CD8-positive, alpha-beta memory T cell (primary cell): ENCODE measurements at places on chromosomes 3 and 15.
A peak's percentile ranks its signal among the peaks of the same experiment; 100 is the strongest.

DNA sequence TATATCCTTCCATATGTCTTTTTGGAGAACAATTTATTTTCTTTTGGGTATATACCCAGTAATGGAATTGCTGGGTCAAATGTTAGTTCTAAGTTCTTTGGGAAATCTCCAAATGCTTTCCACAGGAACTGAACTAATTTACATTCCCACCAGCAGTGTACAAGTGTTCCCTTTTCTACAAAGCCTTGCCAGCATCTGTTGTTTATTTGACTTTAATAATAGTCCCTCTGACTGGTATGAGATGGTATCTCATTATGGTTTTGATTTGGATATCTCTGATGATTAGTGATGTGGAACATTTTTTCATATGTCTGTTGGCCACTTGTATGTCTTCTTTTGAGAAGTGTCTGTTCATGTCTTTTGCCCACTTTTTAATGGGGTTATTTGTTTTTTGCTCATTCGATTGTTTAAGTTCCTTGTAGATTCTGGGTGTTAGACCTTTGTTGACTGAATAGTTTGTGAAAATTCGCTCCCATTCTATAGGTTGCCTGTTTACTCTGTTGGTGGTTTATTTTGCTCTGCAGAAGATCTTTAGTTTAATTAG, 48.4 kb downstream of the TMEM45A start:
- no peak overlapping the region for H3K27ac ChIP-seq
- H3K36me3 ChIP-seq: no peaks in the 10 kb centered on the region
- H3K4me3 ChIP-seq: no peak overlapping the region

- H3K27me3 ChIP-seq: no peaks in the 10 kb centered on the region
- H3K36me3 ChIP-seq: peaks cover 26% of the 10 kb centered on the region
- H3K27ac ChIP-seq: no peak overlapping the region
- peaks cover 44% of the 10 kb centered on the region for H3K4me1 ChIP-seq
Measured at GRCh38 chr3:71709908-71710511, 15.2 kb downstream of the EIF4E3 start.

GRCh38 chr3:101848326-101848725, 988 bp upstream of the NFKBIZ start:
- peaks cover 21% of the 10 kb centered on the region for H3K4me1 ChIP-seq
- H3K36me3 ChIP-seq: peaks cover 18% of the 10 kb centered on the region
- no peak overlapping the region for H3K27ac ChIP-seq
- DNase-seq: no peak
- no peak overlapping the region for H3K4me3 ChIP-seq
- no peaks in the 10 kb centered on the region for H3K27me3 ChIP-seq

DNA sequence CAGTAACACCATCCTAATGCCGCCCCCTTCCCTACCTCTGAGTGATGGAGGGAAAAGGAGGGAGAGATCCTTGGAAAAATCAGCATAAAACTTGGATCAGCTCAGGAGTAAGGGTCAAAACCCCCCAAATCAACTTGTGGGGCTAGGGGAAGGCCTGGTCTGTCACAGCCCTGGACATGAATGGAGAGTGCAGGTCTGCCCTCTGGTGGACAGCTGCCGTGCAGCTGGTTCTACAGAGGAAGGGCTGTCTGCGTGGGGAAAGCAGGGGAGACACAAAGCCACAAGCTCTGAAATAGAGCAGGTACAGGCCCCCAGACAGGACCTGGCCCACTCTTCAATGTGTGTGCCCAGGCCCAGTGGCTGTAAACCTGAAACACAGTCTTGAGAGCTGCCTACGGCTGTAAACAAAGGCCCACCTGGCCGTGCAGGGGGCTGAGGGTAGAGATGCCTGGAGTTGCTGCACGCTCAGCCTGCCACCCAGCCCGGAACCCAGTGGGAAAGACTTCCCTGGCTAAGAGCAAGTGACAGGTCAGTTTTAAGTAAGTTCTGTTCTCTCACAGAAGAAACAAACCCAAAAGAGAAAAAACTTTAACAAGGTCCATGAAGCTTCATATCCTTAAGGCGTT, 16.4 kb downstream of the CLK3 start:
- peaks cover 57% of the 10 kb centered on the region for H3K36me3 ChIP-seq
- H3K27ac ChIP-seq: no peak overlapping the region
- H3K27me3 ChIP-seq: no peaks in the 10 kb centered on the region
- no peak overlapping the region for H3K4me3 ChIP-seq

- DNase-seq: no peak
- H3K27me3 ChIP-seq: no peaks in the 10 kb centered on the region
- H3K4me1 ChIP-seq: no peaks in the 10 kb centered on the region
- no peak overlapping the region for H3K4me3 ChIP-seq
Measured at GRCh38 chr3:124107104-124107890, 115.4 kb upstream of the ROPN1 start.

DNA sequence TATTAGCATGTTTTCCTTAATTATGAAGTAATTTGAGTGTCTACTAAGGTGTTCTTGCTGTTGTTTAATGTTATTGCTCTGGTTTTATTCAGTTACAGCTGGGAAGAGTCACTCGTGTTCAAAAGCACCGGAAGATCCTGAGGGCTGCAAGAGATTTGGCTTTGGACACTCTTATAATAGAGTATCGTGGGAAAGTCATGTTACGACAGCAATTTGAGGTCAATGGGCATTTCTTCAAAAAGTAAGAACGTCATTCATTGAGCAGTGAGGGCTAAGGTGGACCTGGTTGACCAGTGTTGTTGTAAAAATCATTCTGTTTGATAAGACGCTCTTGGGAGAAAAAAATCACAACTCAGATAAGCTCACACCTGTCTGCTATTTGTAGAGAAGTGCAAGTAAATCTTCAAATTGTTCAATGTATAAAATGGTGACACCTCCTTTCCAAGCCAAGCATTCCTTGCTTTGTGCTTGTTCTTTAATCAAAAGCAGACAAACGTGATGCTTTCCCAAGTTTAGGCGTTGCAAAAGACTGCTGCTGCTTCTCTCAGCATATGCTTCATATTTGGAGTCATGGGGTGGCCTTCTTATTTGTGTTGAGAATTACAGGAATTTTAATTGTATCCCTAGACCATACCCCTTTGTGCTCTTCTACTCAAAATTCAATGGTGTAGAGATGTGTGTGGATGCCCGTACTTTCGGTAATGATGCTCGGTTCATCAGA, 44.2 kb downstream of the SETD5 start:
- H3K27ac ChIP-seq: no peak overlapping the region
- H3K36me3 ChIP-seq: peaks cover 70% of the 10 kb centered on the region
- no peaks in the 10 kb centered on the region for H3K27me3 ChIP-seq
- no peak overlapping the region for H3K4me3 ChIP-seq
- no peaks in the 10 kb centered on the region for H3K4me1 ChIP-seq
- DNase-seq: no peak

DNA sequence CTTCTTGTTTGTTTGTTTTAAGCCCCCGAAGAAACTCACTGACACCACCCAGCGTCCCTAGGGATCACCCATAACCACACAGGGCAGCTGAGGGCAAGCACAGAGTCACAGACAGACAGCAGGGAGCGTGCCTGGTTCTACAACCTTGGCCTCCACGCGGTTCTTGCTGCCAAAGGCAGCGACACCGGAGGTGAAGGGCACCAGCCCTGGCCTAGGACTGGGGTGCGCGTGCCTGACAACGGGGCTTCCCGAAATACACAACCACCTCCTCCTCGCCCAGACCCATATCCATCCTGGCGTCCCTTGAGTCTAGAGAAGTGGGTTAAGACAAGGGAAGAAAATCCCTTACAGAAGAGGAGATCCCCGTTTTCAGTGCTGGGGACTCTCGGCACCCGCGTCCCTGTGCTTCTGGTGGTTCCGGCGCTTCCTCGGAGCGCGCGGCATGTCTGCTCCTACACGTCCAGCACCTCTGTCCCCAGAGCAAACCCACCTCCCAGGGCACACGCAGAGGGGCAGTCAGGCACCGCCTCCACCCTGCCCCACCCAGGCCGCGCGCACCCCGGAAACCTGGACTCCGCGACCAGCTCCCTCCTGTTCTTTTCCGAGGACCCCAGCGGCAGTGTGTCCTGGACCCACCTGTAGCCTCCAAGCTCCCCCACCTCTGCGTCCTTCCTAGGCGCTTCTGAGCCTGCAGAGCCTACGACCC, 911 bp downstream of the RFTN1 start:
- H3K4me1 ChIP-seq: peaks cover 80% of the 10 kb centered on the region
- H3K27ac ChIP-seq: peak overlapping the region; percentile 81
- peak overlapping the region; percentile 81 for H3K4me3 ChIP-seq
- H3K27me3 ChIP-seq: no peaks in the 10 kb centered on the region
- peak; percentile 55 for DNase-seq

DNA sequence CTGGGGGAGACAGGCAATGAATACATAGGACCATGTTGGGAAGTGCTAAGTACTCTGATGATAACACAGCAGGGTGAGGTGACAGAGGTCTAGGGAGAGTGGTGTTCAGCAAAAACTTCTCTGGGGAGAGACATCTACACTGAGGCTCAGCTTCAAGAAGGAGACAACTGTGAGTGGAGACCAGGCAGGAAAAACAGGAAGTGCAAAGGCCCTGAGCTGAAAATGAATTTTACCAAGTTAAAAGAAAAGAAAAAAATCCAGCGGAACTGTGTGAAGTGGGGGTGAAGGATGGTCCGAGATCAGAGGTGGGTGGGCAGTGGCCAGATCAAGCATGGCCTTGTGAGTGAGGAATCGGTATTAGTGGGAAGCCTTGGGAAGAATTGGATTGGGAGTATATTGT, 110.1 kb upstream of the CLSTN2 start:
- no peak overlapping the region for H3K4me3 ChIP-seq
- H3K27ac ChIP-seq: no peak overlapping the region
- no peaks in the 10 kb centered on the region for H3K36me3 ChIP-seq
- no peaks in the 10 kb centered on the region for H3K27me3 ChIP-seq

- H3K27me3 ChIP-seq: no peaks in the 10 kb centered on the region
- H3K36me3 ChIP-seq: no peaks in the 10 kb centered on the region
- no peaks in the 10 kb centered on the region for H3K4me1 ChIP-seq
Measured at GRCh38 chr3:2106438-2106837, 7.8 kb downstream of the CNTN4 start.

DNA sequence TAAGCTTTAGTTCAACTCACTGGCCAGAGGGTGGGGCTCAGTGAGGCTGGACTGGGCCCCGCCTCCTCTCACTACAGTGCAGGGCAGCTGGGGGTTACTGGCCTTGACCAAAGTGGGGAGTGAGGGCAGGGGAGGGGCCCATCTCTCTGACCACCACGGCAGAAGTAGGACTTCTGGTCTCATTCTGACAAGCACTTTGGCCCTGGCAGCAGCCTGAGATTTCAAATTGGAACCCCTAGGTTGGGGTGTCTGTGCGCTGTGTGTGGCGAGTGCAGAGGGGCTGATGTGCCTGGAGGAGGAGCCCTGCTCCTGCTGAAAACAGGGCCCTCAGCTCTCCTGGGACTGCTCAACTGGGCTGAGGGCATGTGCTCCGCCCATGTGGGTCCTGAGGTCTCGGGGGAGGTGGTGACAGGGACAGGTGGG, 60.3 kb upstream of the RPL32 start:
- no peaks in the 10 kb centered on the region for H3K27me3 ChIP-seq
- DNase-seq: no peak
- peaks cover 15% of the 10 kb centered on the region for H3K36me3 ChIP-seq
- H3K27ac ChIP-seq: no peak overlapping the region
- no peak overlapping the region for H3K4me3 ChIP-seq

DNA sequence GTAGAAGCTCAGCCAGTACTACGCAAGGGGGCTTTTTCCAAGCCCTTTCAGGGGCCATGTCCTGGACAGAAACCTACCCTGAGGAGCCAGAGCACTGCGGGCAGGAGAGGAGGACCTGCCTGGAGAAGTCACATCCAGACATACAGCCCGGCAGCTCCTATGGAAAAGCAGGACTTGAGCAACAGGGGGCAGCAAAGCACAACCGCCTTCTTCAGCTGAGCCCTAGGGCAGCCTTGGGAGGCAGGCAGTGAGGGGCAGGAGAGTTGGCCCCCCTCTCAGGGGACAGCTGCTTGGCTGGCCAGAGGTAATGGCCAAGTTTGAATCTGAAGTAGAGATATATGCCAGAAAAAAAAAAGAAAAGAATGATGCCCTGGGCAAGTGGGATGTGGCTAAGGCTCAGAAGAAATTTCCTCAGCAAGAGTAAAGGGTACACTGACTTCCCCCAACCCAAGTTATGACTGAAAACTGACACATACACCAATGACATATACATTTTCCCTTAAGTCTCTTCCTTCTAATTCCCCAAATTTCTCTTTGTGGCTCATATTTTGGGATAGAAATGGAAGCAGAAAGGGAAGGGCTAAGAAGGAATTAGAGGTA, 56.9 kb downstream of the CYP19A1 start:
- no peaks in the 10 kb centered on the region for H3K27me3 ChIP-seq
- H3K4me1 ChIP-seq: no peaks in the 10 kb centered on the region
- no peaks in the 10 kb centered on the region for H3K36me3 ChIP-seq
- no peak overlapping the region for H3K27ac ChIP-seq
- H3K4me3 ChIP-seq: no peak overlapping the region

DNA sequence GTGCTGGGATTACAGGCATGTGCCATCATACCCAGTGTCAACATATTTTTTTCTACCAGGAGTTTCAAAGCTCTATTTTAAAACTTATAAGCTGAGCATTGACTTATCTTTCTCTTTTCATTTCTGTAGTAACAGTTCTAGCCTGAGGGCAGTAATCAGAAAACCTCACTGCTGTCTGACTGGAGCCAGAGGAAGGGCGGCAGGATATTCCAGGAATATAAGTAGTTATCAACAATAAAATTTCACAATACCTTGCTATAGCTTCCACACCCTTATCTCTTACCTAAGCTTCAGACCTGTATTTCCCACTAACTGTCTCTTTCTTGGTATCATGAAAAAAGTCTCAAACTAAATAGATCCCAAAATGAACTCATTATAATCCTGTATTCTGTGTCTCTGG, 5.1 kb upstream of the NEDD4 start:
- H3K4me3 ChIP-seq: no peak overlapping the region
- H3K27me3 ChIP-seq: no peaks in the 10 kb centered on the region
- H3K4me1 ChIP-seq: no peaks in the 10 kb centered on the region
- no peaks in the 10 kb centered on the region for H3K36me3 ChIP-seq
- no peak for DNase-seq

- no peak overlapping the region for H3K27ac ChIP-seq
- H3K36me3 ChIP-seq: no peaks in the 10 kb centered on the region
- H3K4me1 ChIP-seq: peaks cover 22% of the 10 kb centered on the region
- no peak overlapping the region for H3K4me3 ChIP-seq
Measured at GRCh38 chr3:157070678-157070999, 89.3 kb downstream of the CCNL1 start.

- DNase-seq: no peak
- no peak overlapping the region for H3K27ac ChIP-seq
- no peaks in the 10 kb centered on the region for H3K27me3 ChIP-seq
- H3K4me1 ChIP-seq: no peaks in the 10 kb centered on the region
- H3K36me3 ChIP-seq: no peaks in the 10 kb centered on the region
Measured at GRCh38 chr15:75235760-75236729, 22.1 kb upstream of the GOLGA6C start.

DNA sequence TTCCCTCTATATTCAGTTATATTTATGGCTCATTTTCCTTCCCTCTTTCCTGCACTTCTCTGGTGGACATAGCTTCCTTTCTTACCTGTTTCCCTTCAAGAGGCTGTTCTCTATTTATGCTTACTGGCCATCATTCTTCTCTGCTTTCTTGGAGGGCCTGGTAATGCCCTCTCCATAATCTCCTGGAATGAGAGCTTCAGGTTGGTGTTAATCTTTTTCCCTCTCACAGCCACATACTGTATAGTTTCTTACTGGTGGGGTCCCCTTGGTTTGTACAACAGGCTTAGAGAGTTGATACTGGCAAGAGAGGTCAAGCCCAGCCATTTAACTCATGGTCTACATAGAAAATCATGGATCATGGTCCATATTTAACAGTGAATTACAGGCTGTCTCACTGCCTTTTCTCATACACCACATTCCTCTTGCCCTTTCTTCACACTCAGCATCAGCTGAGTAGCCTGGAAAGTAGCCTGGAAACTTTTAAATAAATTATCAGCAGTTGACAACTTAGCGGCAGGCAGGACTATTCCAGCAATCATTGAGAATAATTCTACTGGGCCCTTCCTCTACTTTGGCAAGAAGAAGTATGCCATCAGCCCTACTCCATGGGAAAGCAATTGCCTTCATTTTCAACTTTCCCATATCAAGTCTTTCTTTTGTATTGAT, 38.0 kb upstream of the DPH6 start:
- no peak overlapping the region for H3K4me3 ChIP-seq
- no peaks in the 10 kb centered on the region for H3K27me3 ChIP-seq
- no peaks in the 10 kb centered on the region for H3K4me1 ChIP-seq
- no peak overlapping the region for H3K27ac ChIP-seq
- DNase-seq: no peak
